AG09319 (cell line): ENCODE measurements at places on chromosomes 7 and 10.

GRCh38 chr10:98106531-98106930 lies 27.9 kb upstream of the R3HCC1L start:
- no peak for DNase-seq

DNA sequence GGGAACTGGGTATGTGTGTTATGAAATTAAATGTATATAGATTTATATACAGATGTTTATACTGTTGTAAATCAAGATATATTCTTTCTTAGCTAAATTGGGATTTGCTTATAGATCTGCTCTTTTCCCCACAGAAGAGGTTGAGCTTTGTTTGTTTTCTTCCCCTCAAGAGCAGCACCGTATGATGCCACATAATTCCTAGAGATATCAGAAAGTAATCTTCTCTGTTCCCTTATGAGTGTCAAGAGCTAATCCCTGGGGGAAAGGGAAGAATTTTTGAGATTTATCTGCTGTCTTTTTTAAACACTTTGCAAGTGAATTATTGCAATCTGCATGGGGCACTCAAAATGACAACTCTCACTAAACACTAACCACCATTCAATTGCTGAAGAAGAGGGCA lies 68.7 kb upstream of the SP4 start:
- no peak for DNase-seq

DNA sequence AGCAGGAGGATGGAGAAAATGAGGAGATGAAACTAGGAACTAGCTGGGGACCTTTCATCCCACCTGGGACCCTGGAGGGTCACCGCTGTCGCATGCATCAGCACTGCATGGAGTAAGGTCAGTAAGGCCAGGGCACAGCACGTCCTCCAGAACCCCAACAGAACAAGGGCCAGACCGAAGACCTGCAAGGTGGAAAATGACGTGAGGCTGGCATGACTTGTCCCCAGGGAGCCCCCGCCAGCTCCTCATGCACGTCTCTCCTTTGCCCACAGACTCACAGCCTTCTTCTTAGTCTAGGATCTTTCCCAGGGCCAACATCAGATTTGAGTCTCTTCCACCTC lies 4.7 kb downstream of the ZNF488 start:
- no peak for DNase-seq

DNA sequence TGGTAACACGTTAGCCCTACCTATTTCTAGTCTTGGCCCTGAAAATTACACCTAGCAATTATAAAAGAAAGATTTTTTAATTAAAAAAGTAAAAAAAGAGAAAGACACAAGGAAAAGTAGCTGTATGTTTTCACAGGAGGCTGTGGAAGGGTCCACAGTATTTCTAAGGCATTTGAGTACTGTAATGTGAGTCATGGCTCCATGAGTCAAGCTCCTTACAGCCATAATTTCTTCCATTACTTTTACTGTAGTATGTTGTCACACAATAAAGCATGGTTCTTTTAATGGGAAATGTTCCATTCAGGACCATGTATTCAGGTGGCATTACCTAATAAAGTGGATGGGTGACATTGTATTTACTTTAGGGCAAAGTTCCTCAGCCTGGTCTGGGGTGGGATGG lies 113.4 kb downstream of the GPR37 start:
- DNase-seq = no peak

- DNase-seq = no peak
These were observed 133.6 kb downstream of the SEMA3C start for GRCh38 chr7:80785276-80785675.

GRCh38 chr7:111873963-111874690 lies 311.8 kb upstream of the IMMP2L start:
- DNase-seq = peak; percentile 4

DNA sequence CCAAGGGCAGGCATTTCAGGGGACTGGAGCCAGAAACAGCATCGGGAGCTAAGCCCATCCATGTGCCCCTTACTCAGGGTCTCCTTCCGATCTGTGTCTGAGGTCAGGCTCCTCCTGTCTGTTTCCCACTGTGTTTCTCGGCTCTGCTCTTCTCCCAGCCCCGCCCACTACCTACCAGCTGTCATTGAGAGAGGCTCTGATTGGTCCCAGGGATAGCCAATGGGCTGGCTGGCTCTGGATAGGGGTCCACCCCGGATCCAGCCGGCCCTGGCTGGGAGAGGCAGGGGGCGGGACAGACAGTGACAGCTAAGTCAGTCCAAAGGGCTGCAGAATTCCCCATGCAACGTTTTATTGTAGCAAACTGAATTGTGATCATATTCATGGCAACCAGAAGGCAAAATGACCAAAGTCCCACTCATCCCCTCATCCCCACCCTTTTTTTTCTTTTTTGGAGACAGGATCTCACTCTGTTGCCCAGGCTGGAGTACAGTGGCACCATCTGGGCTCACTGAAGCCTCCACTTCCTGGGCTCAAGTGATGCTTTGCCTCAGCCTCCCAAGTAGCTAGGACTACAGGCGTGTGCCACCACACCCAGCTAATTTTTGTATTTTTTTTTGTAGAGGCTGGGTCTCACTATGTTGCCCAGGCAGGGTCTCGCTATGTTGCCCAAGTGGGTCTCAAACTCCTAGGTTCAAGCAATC lies 76.3 kb downstream of the CLIP2 start:
- no peak for DNase-seq

DNA sequence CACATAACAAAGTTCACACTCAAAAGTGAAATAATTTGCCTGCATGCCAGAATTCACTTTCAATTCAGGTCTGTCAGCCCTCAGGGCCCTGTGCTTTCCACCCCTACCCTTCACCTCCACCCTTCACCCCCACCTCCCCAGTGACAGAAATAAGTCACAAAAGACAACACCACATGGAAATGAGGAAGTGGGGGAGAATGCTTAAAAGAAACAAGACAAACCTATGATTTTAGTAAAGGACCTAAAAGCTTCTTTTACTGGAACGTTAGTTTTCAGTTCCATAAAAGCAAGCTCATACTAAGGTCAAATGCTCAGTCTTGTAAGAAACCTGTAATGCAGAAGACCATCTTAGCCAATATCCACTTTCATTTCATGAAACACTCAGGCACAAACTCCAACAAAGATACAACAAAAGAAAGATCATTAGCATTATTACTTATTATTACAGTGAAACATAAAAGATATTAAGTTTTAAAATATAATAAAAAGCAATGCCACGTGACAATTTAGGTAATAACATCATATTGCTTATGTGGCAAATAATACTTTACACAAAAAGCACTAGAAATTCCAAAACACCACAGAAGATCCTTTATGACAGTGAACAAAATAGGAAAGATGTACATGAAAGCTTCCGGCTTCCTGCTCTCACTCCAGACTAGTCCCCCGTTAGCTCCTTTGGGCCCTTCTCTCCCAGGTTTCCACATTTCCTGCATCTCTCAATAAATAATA lies 112.1 kb downstream of the LMBR1 start:
- no peak for DNase-seq

DNA sequence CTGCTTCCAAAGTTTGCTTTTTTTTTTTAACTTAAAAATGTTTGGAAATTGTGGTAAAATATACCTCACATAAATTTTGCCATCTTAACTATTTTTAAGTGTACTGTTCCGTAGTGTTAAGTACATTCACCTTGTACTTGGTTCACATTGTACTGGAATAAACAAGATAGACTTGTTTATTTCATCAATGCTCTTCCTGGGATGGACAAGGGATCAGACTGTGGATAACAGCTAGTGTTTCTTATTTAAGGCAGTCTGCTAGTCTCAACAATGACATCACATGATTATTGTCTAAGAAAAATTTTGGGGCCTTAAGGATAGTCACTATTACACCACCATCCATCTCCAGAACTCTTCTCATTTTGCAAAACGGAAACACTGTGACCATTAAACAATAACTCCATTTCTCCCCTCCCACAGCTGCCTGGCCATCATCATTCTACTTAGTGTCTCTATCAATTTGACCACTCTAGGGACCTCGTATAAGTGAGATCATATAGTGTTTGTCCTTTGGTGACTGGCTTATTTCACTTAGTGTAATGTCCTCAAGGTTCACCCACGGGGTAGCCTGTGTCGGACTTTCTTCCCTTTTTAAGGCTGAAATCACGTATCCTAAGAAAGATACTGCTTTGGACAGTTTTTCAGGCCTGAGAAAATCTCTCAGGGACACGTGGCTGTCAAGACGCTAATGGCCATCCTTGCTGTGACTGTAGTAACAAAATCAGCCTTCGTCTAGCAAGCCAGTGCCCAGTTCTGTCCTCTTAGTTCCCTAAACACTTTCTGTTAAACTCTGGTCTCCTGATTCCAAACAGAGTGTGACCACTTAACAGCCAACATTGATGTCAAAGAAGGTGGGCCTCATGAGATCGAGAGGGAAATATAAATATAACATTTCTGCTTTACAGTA lies 305.2 kb downstream of the FRMD4A start:
- no peak for DNase-seq

- no peak for DNase-seq
These were observed 171.2 kb downstream of the ARHGAP21 start for GRCh38 chr10:24552346-24553016.
